NCI-H1930 (cell line): ENCODE measurements at places on chromosomes 4 and X.

- DNase-seq, result no peak
These were observed 95.7 kb downstream of the COMMD8 start for GRCh38 chr4:47367761-47368160.

DNA sequence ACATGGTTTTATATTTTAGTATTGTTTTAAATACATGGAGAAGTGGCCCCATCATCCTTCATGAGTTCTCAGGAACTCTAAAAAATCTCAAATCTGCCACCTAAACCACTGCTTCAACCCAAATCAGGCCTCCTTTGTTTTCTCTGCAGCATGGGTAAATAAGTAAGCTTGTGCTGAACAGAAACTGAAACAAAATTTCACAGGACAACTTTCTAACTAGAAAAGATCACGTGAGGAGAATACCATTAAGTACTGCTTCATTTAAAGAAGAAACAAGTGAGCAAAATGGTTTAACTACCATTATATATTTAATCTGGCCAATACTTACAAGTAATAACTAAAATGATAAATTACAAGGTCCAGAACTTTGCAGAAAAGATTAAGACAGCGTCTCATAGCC lies 2.5 kb downstream of the ARAP2 start:
- no peak for DNase-seq

- DNase-seq, result no peak
These were observed 67.6 kb downstream of the FAM184B start for GRCh38 chr4:17713779-17714178.

- peak; percentile 44 for DNase-seq
These were observed 130.2 kb downstream of the ENOX2 start for GRCh38 chrX:130772776-130773143.

DNA sequence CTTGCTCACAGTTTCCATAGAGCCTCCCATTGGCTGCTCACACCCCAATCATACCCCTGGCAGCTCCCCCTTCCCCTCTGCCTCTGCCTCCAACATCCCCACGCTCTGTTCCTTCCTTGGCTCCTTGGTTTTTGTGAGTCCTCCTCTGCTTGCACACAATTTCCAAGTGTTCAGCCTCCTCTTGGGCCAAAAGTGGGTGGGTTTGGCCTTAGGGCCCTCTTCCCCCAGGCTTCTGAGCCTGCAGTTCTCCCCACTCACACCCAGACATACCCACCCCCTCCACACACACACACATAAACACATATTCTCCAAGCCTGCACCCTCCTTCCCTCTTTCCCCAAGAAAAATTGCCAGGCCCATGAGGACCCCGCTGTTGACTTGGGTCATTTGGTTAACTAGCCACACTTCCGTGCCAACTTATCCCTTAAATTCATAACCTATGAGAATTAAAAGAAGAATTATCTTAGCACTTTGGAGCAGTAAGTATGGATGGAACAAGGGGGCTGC lies 4.5 kb downstream of the APLN start:
- no peak for DNase-seq

DNA sequence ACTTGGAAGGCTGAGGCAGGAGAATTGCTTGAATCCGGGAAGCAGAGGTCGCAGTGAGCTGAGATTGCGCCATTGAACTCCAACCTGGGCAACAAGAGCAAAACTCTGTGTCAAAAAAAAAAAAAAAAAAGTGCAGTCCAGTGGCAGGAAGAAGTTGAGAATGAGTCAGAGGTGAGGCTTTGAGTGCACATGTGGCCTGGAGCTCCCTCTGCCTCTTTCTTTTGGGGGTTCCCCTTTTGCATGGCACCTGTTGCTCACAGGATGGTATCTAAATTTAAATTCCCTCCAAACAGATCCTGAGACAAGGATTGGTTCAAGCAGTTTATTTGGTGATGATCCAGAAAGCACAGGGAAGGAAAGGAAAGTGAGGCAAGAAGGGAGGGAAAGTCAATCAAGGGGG lies 151.4 kb upstream of the STX18 start:
- no peak for DNase-seq

DNA sequence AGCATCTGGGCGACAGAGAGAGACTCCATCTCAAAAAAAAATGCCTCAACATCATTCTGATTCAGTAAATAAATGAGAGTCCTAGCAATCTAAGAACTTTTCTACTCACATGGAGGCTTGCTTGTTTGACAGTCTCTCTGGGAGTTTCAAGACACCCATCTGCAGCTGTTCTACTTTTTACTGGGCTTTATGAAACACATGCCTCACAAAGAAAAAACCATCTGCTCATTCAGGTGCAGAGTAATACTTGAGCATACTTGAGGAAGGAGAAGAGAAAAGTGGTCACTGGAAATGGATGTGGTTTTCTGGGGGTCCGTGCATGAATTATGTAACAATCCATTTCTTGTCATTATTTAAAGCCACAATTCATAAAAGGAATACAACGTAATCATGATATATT lies 87.1 kb upstream of the DDX53 start:
- DNase-seq, result no peak

DNA sequence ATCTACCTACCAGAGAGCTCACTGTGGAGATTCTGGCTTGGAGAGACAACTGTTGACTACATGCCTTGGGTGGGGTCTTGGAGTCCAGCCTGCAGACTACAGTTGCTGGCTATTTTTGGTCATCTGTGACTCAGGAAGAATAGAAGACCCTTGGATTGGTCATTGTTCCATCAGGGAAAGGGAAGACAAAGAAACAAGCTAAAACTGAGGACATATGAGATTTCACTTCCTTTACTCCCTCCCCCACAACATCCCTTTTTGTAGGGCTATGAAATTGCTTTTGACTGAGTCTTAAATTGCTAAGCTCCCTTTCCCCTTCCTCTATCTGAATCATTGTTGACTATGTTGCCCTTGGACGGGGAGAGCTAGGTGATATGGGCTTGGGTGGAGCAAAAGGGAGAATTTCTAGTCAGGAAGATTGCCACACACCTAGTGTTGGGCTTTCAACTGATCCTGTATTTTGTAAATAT lies 11.7 kb downstream of the MSN start:
- no peak for DNase-seq

DNA sequence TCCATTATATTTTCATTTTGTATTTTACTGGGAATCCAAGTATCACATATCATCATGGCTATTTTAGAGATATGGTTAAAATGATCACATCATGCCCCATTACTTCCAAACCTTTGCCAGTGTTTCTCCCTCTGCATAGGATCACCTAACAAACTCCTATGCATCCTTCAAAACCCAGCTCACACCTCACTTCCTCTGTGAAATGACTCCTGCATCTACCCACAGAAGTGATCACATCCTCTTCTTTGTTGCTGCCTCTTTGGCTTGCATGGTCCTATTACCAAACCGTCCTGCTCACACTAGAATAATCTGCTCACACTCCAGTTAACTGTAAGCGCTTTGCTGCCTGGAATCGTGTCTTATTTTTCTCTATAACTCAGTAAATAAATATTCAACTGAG lies 74.7 kb upstream of the C4orf50 start:
- DNase-seq, result no peak

DNA sequence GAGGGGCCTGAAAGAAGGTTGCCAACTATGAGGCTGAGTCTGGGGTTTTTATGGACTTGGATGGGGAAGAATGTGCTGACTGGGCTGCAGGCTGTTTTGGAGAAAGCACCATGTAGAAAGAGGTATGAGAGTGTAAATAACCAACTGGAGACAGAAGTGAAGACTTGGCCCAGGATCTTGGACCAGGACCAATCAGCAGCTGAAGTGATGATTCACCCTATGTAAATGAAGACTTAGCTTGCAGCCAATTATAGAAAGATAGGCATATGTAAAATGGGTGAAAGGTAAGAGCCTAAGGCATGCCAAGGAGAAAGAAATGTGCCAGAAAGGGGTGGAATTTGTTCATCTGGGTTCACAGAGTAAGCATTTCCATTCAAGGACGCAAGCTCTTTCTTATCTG lies 856.7 kb upstream of the PRKX start:
- no peak for DNase-seq

- DNase-seq, result no peak
These were observed 59.6 kb downstream of the GPRIN3 start for GRCh38 chr4:89247951-89248350.

DNA sequence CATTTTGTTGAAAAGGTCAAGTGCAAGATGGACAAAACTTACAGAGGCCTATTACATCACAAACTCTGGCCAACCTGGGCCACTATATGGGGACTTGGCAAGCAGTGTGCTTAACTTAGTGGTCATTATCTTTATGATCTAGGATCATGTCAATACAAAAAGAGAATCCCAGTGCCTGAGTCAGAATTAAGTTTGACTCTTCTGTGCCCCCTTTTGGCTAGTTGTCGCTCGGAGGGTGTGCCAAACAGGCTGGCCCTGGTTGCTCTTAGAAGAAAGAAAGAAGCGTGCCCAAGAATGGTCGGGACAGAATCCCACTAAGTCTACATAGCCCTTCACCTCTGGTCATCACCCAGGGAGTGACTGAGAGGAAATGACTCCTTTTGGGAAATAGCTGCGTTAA lies 100.1 kb downstream of the EIF4E start:
- DNase-seq, result no peak

DNA sequence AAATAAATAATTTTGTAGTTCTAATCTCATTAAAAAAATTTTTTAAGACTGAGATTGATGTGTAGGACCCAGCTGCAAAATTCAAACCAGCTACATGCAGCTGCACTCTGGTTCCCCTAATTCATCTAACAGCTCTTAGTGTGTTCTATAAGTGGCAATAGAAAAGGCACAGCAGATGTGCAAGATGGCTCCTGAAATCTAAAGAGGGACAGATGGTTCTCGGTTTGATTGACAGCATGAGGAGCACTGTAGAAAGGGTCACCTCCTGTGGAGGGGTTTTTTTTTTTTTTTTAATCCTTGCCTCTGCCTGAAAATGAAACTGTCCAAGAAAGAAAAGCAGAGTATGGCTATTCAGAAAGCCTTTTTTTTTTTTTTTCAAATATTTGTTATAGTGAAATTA lies 16.9 kb upstream of the OCIAD1 start:
- DNase-seq, result no peak

DNA sequence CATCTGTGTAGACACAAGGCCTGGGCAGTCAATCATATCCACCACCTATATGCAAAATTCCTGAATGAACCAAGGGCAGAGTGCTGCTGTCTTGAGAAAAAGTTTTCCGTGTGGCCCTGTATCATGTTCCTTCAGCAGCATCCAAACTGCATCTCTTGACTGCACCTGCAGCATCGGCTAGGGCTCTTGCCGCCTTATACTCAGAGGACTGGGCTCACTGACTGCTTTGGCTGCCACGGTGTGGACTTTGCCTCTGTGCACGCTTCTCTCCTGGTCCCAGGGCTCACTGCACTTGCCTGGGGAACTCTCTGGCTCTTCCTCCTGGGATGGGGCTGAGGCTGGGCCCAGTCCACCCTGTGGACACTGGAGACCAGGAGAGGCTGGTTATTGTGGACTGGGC lies 39.5 kb upstream of the STS start:
- DNase-seq, result no peak

- DNase-seq, result no peak
These were observed 72.4 kb downstream of the PRDM5 start for GRCh38 chr4:120850018-120850599.

GRCh38 chr4:62717154-62717553 lies 1517.0 kb downstream of the ADGRL3 start:
- DNase-seq, result no peak
